Left hindlimb (tissue), 1 donor: ENCODE measurements at places on chromosomes 2 and 18.

- no peak for DNase-seq
Measured at GRCh38 chr2:69083235-69083748, 70.3 kb downstream of the ANTXR1 start.

DNA sequence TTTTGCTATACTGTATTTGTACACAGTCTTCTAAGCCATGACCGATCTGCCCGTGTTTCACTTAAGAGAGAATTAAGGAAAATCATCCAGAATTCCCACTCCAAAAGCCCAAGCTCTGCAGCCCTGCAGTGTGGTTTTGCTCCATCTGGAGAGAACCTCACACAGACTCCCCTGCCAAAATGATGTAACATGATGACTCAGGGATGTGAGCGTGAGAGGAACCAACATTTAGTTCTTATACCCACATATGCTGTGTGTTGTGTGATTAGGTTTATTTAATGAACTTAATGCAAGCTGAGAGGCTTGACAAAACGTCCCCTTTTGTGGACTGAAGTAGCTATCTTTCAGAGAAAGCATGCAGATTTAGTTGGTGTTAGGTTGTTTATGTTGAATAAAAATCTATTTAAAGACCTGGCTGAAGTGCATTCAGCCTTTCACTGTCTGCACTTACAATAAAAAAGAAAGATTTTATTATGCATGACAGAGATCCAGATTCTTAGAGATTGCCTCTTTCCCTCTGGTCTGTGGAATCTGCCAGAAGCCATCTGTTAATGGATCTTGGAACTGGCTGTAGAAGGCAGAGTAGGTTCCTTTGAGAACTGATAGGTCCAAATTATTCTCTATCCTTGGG is 6.3 kb downstream of the RAB12 start:
- peak; percentile 73 for DNase-seq

DNA sequence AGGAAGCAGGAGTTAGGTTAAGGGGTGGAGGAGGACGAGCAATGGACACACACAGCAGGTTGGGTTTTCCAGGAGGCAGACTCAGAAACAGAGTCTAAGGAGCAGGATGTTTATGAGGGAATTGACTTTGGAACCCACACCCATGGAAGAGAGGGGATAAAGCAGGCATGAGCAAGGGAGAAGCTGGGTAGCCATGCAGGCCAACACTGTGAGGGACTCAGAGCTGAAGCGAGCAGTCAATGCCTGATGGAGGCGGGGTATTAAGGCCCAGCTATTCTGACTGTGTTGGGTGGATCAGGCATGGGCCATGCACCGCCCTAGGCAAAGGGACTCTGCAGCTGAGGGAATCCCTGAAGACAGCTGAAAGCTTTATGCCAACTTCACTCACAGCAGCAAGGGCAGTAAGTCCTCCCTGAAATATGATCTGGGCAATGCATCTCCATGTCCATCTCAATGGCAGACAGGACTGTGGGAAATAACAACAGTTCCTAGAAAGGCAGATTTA is 37.6 kb downstream of the TEX51 start:
- DNase-seq: no peak

DNA sequence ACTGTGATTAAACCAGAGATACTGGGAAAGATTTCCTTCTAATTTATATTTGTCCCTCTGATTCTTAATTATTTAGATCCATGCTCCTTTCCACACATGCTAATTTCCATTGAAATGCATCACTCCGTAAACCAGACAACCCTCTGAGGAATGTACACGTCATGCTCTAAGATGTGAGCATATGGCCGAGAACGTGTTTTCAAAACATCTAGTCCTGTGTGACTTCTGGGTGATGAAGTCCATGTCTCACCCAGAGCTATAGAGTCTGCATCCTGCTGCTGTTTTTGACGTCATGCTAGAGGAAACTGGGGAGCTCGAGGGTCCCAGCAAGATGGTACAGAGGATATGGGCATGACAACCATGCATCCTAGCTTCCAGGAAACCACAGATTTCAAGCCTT is 53.6 kb downstream of the CAPN13 start:
- no peak for DNase-seq

GRCh38 chr2:150676747-150677383 is 189.4 kb upstream of the RND3 start:
- DNase-seq: no peak

DNA sequence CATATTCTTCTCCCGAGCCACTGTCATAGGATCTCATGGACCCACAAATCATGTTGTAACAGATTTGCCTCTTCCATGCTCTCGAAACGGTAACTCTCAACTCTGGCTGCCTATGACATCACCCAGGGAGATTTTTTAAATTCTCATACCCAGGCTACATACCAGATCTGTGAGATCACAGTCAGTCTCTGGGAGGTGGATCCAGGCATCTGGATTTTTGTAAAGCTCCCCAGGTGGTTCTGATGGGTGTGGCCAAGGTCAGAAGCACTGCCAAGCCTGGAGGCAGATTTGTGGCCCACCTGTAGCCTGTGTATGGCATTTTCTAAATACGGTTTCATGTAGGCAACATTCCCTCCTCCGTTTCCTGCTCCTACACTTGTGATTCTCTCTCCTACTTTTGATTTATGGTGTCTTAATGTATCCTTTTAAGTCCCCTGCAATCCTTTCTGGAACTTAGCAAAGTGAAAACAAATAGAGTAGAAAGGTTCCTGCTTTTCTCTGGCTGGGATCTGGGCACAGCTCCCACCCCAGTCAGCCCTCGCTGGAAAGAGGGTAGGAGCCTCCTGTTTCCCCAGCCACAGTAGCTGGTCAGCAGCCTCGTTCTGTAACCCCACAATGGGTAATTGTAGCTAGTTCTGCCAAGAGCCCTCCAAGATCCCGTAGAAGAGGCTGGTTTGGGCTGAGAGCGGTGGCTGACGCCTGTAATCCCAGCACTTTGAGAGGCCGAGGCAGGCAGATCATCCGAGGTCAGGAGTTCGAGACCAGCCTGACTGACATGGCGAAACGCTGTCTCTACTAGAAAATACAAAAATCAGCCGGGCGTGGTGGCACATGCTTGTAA is 96.2 kb downstream of the KLHL29 start:
- no peak for DNase-seq

DNA sequence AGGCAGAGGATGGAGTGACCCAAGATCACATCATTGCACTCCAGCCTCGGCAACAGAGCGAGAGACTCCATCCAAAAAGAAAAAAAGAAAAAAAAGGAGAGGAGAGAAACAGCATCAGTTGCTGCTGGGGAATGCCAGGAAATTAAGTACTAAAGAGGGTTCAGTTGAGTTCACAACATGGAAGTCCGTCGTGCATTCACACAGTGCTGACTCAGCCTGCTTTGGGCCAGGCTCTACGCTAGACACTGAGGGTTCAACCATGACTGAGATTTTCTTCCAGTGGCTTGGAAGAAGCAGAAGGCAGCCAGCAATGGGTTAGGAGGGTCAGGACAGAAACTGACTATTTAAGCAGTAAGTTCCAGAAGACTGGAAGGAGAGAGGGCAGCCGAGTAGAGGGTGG is 108.8 kb downstream of the FMNL2 start:
- no peak for DNase-seq

DNA sequence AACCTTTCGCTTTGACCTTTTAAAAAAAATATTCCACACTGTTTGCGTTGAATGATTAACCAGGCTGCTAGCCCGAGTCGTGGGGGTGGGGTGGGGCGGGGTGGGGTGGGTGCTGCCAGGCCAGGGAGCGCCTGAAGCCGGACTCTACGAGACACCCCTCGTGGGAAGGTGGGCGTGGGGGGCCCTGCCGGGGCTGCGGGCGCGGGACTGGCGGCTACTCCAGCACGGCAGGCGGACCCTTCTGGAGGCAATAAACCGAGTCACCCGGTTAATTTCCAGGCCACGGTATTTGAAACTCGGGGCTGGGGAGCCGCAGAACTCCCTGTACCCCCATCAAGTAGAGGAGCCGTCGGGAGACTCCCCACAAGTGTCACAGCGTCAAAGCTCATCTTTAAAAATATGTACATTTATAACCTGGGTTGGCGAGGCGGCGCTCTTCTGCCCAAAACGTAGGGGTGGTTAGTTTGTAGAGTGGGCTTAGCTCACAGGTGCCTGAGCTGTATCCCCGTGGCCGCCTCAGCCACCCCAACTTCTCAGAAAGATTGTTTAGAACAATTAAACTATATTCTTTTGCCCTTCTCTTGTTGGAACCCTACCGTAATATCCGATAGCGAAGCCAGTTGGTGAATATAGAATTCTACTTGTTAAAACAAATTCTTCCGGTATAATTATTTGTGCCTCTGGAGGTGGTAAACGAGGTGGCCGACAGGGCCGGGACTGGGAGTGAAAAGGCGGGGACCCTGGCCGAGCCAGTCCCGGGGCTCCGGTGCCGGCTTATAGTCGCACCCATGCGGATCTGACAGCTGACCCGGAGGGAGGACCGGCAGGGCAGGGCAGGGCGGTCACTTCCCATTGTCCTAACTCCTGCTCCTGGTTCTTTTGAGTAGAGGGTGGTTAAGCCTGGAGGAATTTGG is 1.4 kb downstream of the B3GNT2 start:
- DNase-seq: no peak

GRCh38 chr2:224086226-224086914 is 47.3 kb upstream of the SERPINE2 start:
- no peak for DNase-seq

DNA sequence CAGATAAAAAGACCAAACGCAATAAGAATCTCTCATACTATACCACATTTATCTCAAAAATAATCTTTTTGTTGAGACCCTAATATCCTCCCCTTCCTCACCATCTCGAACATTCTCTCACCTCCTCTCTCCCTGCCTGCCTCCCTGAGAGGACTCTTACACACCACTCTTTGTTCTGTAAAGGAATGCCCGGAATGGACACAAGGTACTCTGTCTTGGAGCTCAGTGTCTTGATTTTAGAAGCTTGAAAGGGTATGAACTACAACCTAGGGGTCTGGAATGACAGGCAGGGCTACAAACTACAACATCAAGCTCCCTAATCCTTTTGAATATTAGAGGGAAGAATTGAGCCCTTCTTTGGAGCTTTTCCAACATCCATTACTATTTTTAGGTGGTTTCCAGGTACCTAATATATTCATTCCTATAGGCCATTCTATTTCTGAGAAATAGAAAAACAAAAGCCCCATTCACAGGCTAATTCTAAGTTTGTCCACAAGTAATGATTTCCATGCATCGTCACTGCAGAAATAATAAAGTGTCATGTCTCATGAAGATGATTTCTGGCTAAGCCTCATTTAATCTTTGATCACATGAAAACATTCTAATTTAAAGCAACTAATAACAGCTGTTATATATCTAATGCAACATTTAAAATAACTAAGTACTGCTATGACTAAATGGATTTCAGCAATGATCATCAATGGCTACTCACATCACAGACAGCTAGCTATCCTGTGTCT is 60.6 kb downstream of the LRP2 start:
- no peak for DNase-seq

DNA sequence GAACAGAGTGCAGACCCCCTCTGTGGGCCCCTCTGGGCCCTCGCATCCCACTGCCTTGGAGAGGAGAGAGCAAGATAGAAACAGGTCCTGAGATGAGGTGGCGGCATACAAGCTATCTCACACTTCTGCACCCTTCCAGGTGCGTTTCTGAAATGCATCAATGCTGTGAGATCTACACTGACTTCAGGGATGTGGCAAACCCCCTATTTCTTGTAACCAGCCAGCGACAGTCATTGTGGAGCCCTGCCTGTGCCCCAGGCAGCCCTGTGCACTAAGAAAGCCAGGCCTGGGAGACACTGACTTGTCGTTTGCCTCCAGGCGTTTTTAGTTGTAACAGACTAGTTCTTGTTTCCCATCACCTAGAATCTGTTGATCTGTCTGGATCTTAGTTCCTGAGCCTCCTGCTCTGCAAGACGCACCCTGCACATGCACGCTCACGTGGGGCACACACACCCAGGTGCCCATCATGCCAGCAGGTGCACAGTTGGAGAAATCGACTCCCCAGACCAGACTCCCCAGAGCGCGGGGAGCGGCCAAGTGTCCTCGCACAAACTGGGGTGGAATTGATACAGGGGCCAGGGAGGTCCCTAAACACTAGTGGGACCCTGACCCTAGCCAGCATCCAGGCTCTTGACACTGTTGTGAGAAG is 238.0 kb downstream of the FAM210A start:
- DNase-seq: no peak

- DNase-seq: no peak
Measured at GRCh38 chr2:126655051-126655450, 907 bp upstream of the GYPC start.

GRCh38 chr2:183037074-183037552 is 1.1 kb downstream of the NCKAP1 start:
- no peak for DNase-seq

DNA sequence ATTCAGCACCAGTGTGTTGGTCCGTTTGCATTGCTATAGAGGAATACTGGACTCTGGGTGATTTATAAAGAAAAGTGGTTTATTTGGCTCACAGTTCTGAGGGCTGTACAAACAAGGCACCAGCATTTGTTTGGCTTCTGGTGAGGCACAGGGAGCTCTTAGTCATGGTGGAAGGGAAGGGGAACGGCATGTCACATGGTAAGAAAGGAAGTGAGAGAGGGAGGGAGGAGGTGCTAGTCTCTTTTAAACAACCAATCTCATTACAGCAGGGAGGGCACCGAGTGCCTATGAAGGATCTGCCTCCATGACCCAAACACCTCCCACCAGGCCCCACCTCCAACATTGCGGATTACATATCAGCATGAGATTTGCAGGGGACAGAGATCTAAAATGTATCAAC is 143.9 kb upstream of the DLX2 start:
- no peak for DNase-seq

DNA sequence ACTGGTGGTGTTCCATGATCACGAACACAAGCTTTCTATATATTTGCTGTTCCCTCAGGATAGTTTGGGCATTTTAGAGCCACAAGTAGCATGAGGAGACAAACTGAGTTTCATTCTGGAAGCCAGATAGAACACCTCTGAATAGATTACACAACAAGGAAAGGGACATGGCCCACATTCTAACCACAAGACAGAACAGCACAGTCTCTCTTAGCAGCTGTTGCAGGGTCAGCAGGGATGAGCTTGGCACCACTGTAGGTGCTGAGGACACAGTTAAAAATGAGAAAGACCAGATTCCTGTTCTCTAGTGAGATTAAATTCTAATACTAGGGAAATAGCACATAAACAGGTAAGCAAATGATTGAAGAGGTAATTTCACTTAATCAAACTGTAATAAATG is 235.3 kb downstream of the ZNF407 start:
- DNase-seq: no peak

DNA sequence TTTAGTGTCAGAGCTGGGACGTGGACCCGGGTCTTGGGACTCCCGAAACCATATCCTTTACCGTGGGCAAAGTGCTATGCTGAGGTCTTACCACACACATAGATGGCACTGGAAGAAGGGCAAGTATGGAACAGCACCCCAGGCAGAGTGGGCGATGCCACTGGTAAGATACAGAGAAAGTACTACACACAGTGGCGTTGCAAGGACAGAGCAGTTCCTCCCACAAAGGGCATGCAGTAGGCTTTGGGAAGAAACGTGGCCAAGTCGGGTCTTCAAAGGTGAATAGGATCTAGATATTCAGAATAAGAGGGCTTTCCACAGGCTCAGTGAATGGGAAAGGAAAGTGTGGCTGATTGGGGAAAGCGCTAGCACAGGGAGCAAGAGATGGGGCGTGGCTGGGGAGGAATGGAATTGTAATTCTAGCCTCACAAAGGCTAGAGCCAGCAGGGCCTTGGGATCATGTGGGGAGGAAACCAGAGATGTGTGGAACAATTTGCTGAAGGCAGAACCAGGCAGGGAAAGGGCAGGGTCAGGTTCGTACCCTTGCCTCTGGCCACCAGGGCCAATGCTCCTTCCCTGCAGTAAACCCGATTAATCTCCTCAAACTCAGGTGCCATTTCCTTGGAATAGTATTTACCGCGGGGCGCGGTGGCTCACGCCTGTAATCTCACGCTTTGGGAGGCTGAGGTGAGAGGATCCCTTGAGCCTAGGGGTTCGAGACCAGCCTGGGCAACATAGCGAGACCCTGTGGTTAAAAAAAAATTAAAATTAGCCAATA is 36.0 kb downstream of the PCBP1 start:
- peak; percentile 89 for DNase-seq
